A673 (cell line): ENCODE measurements at places on chromosomes 5 and 9. TPM values are rescaled to one million over a fixed set of nuclear protein-coding genes. Genes with fewer than 3 reads are reported as not detected.

Gene DDX4
- not detected in 2 replicates for total RNA-seq

Gene MSANTD3
- total RNA-seq, result 44.7 and 52.9 TPM in 2 replicates

Gene NUDT12
- 10.2 and 10.9 TPM in 2 replicates for total RNA-seq

Gene SLC22A4
- total RNA-seq, result 0.42 and 0.99 TPM in 2 replicates

DNA sequence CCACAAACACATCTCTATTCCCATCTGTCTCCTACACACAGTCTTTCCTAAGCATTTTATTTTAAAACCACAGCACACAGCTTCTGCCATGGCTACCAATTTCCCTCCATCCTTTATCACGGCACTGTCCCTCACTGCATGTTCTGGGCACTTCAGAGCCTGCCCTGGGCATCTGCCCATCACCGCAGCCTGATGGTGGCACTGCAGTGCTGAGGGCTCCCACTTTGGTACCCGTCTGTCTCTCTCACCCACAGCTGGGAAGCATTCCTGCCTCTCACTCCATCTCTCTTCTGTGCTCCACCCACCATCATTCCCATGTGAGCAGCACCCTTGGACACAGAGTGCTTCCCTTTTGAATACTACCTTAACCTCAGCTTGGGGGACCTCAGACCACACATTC lies 31.7 kb downstream of the ZDHHC11 start:
- no peak for DNase-seq

DNA sequence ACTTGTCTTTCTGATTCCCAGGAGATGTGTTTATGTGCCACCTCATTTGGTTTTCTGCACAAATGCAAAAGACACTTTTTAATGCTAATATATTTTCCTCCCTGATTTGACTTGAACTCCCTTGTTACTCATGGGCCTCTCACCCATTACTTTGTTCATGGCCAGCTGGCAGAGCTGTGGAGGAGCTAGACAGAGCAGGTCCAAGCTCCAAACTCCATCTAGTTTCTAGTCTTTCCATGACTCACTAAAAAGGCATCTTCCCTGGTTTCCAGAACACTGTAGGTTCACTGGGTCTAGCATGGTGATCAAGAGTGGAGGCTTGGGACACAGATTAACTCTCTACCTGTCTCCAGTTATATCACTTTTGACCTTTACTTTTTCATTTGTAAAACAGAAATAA lies 161.0 kb upstream of the SLC28A3 start:
- no peak for DNase-seq
